Upper lobe of left lung (tissue), 6 donors: ENCODE measurements at places on chromosomes 7 and 10.

DNA sequence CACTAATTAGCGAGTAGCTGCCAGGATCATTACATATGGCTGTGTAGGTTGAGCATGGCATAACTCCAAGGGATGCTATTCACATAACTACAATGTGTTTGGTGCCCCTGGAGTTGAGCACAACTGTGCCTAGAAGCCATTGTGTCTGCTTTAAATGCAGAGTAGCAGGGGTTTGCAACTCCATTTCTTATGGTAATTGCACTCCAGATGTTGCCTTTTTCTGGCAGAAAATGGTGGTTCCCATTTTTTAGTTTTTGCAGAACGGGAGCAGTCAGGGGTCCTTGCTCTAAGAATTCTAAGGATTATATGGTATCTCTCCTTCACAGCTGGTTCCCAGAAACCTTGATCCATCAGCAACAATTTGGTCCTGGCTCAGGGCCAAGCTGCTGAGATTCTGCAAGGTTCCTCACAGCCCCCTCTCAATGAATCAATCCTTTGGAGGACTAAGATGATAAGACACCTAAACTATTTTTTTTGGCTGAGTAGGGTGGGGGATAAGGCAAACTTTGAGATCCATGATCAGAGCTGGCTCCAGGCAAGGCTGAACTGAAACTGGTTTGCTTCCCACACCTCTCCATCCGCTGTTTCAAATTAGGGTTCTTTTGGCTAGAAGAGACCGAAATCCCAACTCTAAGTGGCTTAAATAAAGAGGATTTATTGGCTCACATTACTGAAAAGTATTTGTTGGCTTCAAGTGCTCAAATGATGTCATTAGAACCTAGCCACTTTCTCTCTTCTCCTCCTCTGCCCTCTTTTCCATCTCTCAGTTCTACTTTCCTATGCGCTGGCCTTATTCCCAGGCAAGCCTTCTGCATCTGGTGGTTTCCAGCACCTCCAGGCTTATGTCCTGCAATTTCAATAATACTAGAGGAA is 97.5 kb upstream of the CCDC6 start:
- DNase-seq, result no peak

- no peak for DNase-seq
These were observed 121.7 kb downstream of the FAM204A start for GRCh38 chr10:118220346-118220850.

DNA sequence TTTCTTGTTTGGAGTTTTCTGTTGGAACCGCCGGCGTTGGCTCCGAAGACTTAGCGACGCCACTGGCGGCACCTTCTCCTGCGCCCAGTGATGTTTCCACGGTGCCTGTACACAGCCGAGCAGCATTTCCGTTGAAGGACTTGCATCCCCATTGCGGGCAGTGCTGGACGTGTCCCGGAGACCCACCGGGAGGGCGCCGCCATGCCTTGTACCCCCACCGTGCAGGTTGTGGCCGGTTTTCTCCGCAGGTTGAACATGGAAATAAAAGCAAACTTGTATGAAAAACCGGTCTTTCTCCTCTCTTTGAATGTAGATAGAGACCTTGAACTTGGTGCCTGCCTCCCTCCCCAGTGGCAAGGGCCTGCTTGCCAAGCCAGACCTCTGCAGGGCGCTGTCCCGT is 22.9 kb upstream of the CHST12 start:
- peak; percentile 72 for DNase-seq

- no peak for DNase-seq
These were observed 347.8 kb upstream of the NFE2L3 start for GRCh38 chr7:25804154-25804553.

GRCh38 chr7:13981070-13981469 is 8.4 kb downstream of the ETV1 start:
- DNase-seq, result peak; percentile 73

- DNase-seq, result no peak
These were observed 95.8 kb downstream of the CACNA2D1 start for GRCh38 chr7:82347808-82348207.

DNA sequence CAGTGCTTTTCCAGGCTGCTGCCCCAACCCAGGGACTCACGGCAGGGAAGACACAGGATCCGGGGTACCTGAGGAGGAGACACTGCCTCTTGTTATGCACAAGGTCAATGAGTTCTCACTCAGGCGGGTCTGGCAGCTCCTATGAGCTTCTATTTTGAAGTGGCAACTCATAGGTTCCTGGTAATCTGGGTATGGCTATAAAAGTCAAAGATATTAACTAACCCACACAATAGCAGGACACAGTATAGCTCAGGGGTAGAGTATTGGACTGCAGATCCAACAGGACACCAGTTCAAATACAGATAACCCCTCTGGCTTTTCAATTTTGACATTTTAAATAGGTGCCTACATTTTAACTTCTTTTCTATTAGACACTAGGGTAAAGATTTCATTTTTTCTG is 130.3 kb upstream of the ZNF746 start:
- DNase-seq, result no peak

- no peak for DNase-seq
These were observed 16.4 kb downstream of the ZNF487 start for GRCh38 chr10:43453266-43453831.
